ENCODE measurements at places on chromosomes 3 and 15. TPM values are rescaled to one million over a fixed set of nuclear protein-coding genes. Genes with fewer than 3 reads are reported as not detected.

DNA sequence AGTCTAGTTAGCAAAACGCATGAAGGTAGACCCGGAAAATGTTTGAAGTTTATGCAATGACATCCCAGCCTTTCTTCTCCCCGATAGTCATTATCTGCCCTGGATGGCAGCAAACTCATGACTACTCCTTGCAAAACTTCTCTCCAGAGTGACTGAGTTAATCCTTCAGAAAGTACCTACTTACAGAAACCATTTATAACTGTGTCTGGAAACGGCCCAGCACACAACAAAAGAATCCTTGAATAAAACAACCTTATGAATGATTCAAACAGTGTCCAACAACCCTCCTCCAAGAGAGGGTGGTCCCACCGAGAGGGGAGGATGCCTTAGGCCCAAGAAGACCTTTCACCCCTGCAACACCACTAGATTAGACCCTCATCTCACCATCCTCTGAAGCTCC, 14.2 kb downstream of the ST8SIA2 start:
- peaks cover 27% of the 10 kb centered on the region for H3K4me1 ChIP-seq
- H3K36me3 ChIP-seq = no peaks in the 10 kb centered on the region
- H3K27ac ChIP-seq = no peak overlapping the region
- H3K27me3 ChIP-seq = peaks cover 38% of the 10 kb centered on the region

GRCh38 chr15:77646104-77646694, 13.5 kb upstream of the LINGO1 start:
- no peaks in the 10 kb centered on the region for H3K27me3 ChIP-seq
- peaks cover 6% of the 10 kb centered on the region for H3K4me1 ChIP-seq
- no peak for DNase-seq
- no peak overlapping the region for H3K27ac ChIP-seq

- DNase-seq = no peak
- H3K27me3 ChIP-seq = no peaks in the 10 kb centered on the region
- H3K27ac ChIP-seq = peak overlapping the region; percentile 100
- peak overlapping the region; percentile 85 for H3K4me3 ChIP-seq
- H3K36me3 ChIP-seq = peaks cover 39% of the 10 kb centered on the region
These were observed 1.1 kb downstream of the CHD2 start for GRCh38 chr15:92901072-92901761.

DNA sequence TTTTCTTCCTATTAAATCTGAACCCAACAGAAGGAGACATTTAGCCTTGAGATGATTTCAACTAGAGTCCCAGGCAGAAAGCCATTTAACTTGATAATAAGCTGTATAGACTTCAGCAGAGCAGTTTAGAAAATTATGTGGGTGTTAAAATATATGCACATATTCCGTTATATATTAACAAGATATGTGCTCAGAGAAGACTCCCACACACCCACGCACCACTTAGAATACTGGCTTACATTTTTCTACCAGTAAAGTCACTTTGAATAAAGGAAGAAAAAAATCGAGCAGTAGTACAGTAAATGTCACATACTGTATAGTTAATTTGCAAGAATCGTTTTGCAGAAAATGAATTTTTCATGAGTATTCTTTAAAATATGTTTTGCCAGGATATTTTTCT, 599.3 kb downstream of the FGF12 start:
- DNase-seq = no peak
- no peaks in the 10 kb centered on the region for H3K36me3 ChIP-seq
- no peak overlapping the region for H3K27ac ChIP-seq
- H3K27me3 ChIP-seq = no peaks in the 10 kb centered on the region

Gene CPLX3
- total RNA-seq = not detected

Gene CHDH
- 1.5 TPM for total RNA-seq

Gene CAMP
- total RNA-seq = not detected

Gene CACNA1D
- total RNA-seq = 0.25 TPM
